ENCODE measurements at places on chromosomes 16 and 17. TPM values are rescaled to one million over a fixed set of nuclear protein-coding genes. Genes with fewer than 3 reads are reported as not detected.

The C17orf50 gene
- total RNA-seq: 0.41 TPM

The KRTAP2-1 gene
- not detected for total RNA-seq

The HOXB9 gene
- total RNA-seq: not detected

The PRR29 gene
- 2.0 TPM for total RNA-seq

The SPNS3 gene
- 0.41 TPM for total RNA-seq

The HOXB6 gene
- total RNA-seq: not detected

The PCGF2 gene
- 8.2 TPM for total RNA-seq

The CCDC200 gene
- not detected for total RNA-seq

The CD300LG gene
- total RNA-seq: not detected

The PRAC2 gene
- not detected for total RNA-seq

The CLDN7 gene
- total RNA-seq: 0.82 TPM

The SBK1 gene
- 13.9 TPM for total RNA-seq

The ELMO3 gene
- total RNA-seq: 0.41 TPM

The HOXB3 gene
- total RNA-seq: not detected

The B9D1 gene
- total RNA-seq: 12.6 TPM

The IRF8 gene
- total RNA-seq: 3.7 TPM

The KRT23 gene
- total RNA-seq: 0.41 TPM

The SLC5A11 gene
- not detected for total RNA-seq

The GRAP gene
- 1.6 TPM for total RNA-seq

The TP53TG3F gene
- not detected for total RNA-seq

The SEC14L5 gene
- 0.41 TPM for total RNA-seq

The NDRG4 gene
- total RNA-seq: 230 TPM

The CCL3 gene
- total RNA-seq: 2.0 TPM

The DDX42 gene
- total RNA-seq: 64.0 TPM

The CCDC40 gene
- 6.5 TPM for total RNA-seq

The TUBD1 gene
- 11.0 TPM for total RNA-seq

The KRT33A gene
- total RNA-seq: not detected

The IRX5 gene
- total RNA-seq: 0.41 TPM

The ITGA2B gene
- total RNA-seq: 0.82 TPM

The FNDC8 gene
- total RNA-seq: not detected

The GPR179 gene
- 1.2 TPM for total RNA-seq

The MKS1 gene
- 13.0 TPM for total RNA-seq

The TBC1D3 gene
- not detected for total RNA-seq

The LIMD2 gene
- total RNA-seq: 19.2 TPM

The CNGB1 gene
- total RNA-seq: 1.2 TPM

The KRT25 gene
- total RNA-seq: not detected

The XAF1 gene
- total RNA-seq: 2.0 TPM

The ZFHX3 gene
- 4.9 TPM for total RNA-seq

The MT1A gene
- not detected for total RNA-seq

The CCL14 gene
- total RNA-seq: not detected

The FMNL1 gene
- 4.1 TPM for total RNA-seq

The CES5A gene
- 0.41 TPM for total RNA-seq

The GRN gene
- total RNA-seq: 44.0 TPM

The CACNG5 gene
- total RNA-seq: 2.9 TPM

The UTS2R gene
- not detected for total RNA-seq

The CD7 gene
- total RNA-seq: not detected

The HOXB5 gene
- not detected for total RNA-seq

The SLFN12L gene
- 0.41 TPM for total RNA-seq

All from frontal cortex (tissue), 4 donors.